Body of pancreas (tissue), 4 donors: ENCODE measurements at places on chromosomes 2 and 18. TPM values are rescaled to one million over a fixed set of nuclear protein-coding genes. Genes with fewer than 3 reads are reported as not detected.

- H3K27me3 ChIP-seq = no peaks in the 10 kb centered on the region
- DNase-seq = no peak
- no peaks in the 10 kb centered on the region for H3K36me3 ChIP-seq
- no peaks in the 10 kb centered on the region for H3K4me1 ChIP-seq
- no peak overlapping the region for H3K27ac ChIP-seq
Measured at GRCh38 chr2:228599781-228600180, 418.3 kb upstream of the SPHKAP start.

LDLRAD4 gene
- total RNA-seq = 8.6 TPM

DNA sequence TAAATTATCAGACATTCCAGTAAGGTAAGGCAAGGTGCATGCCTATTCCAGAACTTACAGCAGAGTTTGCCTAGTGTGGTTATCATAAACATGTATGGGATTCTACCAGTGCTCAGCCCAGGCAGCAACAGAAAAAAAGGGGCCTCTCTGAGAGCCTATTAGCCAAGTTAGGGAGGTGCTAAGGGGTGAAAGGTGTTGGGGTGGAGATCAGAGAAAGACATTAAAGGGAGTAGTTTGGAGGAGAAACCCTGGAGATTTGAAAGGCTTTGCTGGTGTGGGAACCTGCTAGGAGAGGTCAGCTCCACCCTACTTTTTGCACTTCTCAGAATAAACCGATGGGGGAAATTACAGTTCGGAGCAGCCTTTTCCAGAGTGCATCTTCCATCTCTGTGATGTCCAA is 2.9 kb downstream of the ARPC2 start:
- DNase-seq = no peak
- H3K4me1 ChIP-seq = peaks cover 47% of the 10 kb centered on the region
- no peaks in the 10 kb centered on the region for H3K27me3 ChIP-seq
- H3K36me3 ChIP-seq = no peaks in the 10 kb centered on the region

CPO gene
- total RNA-seq = not detected

TMEM247 gene
- total RNA-seq = not detected

DNA sequence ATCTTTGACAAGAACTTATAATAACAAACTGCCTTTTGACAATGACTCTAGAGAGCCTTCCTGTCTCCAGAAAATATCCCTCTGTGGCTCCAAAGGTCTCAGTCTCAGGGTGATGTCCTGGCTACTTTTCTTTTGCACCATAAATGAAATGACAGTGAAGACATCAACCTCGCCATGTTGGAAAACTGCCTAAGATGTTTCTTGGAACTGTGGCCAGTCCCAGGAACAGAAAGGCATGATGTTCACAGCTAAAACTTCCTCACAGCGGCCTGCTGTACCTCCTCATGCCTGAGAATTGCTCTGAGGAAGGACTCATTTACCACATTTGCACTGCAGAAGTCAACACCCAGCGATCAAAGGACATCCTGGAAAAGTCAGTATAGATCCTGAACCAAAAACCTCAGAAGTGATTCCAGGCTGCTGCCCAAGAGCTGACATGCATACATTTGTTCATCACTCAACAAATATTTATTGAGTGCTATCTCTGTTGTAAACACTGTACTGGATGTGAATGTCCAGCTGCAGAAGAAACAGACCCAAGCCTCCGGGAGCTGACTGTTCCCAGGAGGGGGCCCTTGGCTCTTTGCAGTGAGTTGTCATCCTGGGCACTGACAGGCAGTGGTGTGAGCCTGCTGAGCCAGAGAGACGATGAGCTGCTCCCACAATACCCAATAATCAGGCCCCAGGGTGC is 64.3 kb upstream of the ACSL3 start:
- H3K4me3 ChIP-seq = no peak overlapping the region
- DNase-seq = peak; percentile 75
- H3K27me3 ChIP-seq = no peaks in the 10 kb centered on the region
- H3K4me1 ChIP-seq = peaks cover 34% of the 10 kb centered on the region
- H3K27ac ChIP-seq = peak overlapping the region; percentile 57

- no peaks in the 10 kb centered on the region for H3K4me1 ChIP-seq
- DNase-seq = no peak
- H3K4me3 ChIP-seq = no peak overlapping the region
- no peak overlapping the region for H3K27ac ChIP-seq
Measured at GRCh38 chr2:24179683-24180082, 4.8 kb downstream of the FAM228A start.

NYAP2 gene
- 0.52 TPM for total RNA-seq

BOK gene
- total RNA-seq = 33.2 TPM

STAMBP gene
- 9.2 TPM for total RNA-seq

PLB1 gene
- 12.9 TPM for total RNA-seq

DNA sequence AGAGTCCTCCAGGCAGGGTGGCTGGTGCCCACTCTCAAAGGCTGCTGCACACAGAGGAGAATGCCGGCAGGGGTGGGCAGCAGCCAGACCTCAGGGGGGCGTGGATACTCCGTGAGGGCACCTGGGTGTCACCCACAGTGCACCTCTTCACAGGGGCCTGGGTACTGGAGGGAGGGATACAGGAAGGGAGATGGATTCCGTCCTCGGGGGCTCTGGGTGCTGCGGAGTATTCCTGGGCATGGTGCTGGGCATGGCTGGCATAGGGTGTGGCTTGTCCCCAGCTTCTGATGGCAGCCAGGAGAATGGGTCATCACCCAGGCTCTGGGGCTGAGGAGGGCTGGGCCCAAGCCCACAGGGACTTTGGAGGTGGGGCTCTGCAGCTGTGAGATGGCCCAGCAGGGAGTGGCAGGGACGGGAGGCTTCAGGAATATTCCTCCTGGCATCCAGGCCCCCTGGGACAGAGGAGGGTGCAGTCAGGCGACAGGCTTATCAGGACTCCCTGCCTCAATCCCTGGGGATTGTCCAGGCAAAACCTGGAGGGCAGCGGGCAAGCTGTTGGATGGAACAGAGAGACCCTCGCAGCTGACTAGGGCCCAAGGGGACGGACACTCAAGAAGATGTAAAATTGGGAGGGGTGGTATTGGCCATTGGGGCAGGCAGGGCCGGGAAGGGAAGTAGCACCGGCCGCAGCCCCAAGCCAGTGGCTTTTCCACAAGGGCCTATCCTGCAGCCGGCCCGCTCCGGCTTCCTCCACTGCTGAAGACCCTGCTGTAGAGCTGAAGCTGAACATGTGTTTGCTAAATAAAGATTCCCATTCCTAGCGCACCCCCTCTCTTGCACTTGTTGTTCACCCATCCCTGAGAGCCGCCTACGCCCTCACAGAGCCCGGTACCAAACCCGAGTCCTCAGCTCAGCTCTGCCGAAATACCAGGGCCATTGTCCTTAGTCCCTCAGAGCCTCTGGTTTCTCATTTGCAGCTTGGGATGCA is 5.7 kb upstream of the KLHL30 start:
- no peaks in the 10 kb centered on the region for H3K27me3 ChIP-seq
- no peak overlapping the region for H3K4me3 ChIP-seq
- no peaks in the 10 kb centered on the region for H3K4me1 ChIP-seq
- no peak overlapping the region for H3K27ac ChIP-seq
- no peaks in the 10 kb centered on the region for H3K36me3 ChIP-seq

GRCh38 chr2:46336283-46336959 is 39.2 kb downstream of the EPAS1 start:
- DNase-seq = no peak
- peaks cover 92% of the 10 kb centered on the region for H3K4me1 ChIP-seq
- H3K27ac ChIP-seq = peak overlapping the region; percentile 80
- H3K36me3 ChIP-seq = no peaks in the 10 kb centered on the region
- no peaks in the 10 kb centered on the region for H3K27me3 ChIP-seq
